ENCODE measurements at places on chromosomes 2 and 18.

- no peak for DNase-seq
Observed at GRCh38 chr18:676069-676468, 18.6 kb downstream of the TYMS start.

- DNase-seq: no peak
Observed at GRCh38 chr18:68779169-68779568, 18.7 kb upstream of the CCDC102B start.

DNA sequence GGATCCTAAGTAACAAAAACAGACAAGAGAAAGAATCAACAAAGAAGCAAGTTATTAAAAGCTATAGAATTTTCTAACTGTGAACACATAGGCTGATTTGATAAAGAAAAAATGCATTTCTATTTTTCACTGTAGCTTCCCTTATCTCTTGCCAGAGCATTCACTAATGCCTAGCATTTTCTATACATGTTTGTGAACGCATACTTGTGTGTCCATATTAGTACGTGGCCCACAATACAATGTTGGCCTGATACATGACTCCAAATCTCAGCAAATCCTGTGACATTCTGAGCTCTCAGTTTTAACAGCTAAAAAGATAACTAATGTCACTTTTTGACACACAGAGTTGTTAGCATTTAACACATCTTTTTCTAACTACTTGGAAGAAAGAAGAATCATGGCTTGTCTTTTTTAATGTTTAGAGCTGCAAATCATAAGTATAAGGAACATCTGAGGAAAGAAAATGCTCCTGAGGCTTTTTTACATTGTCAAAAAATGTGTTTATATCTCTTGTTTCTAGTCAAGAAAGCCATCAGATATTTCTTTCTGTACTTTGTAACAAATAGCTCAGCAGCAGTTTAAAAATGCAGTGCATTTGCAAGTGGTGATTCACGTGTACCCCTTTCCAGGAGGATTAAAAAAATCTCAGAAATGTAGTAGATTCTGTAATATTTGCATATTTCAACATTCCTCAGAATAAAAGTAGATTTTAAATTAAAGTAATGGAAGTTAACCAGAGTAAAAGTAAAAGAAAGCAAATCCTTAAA lies 1646.8 kb upstream of the TMEFF2 start:
- no peak for DNase-seq

DNA sequence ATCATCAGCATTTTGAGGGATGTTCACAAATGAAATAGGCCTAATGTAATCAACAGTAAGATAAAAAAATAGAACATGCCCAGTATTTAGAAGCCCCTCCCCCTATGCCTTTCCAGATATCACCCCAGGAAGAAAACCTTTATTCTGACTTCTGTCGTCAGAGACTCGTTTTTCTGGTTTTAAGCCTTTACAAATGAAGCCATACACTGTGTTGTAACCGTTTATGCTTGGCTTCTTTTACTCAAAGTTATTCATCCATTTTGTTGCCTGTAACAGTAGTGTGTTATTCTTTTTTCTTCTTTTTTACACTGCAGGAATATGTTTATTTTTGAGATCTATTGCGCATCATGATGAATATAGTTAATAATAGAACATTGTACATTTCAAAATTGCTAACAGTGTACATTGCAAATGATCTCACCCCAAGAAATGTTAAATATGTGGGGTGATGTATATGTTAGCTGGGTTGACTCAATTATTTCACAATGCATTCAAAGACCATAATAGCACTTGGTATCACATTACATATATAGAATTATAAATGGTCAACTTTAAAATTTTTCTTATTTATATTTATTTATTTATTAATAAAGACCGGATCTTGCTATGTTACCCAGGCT lies 28.1 kb upstream of the PNPT1 start:
- DNase-seq: no peak

DNA sequence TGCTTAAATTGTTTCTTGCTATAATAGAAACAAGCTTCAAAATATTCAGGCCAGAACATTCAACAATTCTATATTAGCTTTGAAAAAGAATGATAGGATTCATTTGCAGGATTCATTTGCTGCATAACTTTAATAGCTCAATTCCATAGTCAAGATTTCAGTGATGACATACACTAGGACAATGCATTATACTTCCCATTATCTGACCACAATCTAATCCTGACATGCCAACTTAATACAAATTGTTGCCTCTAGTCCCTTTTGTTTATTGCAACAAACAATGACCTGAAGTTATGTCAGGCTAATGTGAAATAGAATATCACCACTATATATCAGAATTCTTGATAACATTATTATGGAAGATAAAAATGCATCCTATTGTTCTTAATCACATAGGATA lies 169.4 kb downstream of the DNAH7 start:
- no peak for DNase-seq

- no peak for DNase-seq
Observed at GRCh38 chr18:56468396-56468795, 170.0 kb downstream of the TXNL1 start.

GRCh38 chr2:25617948-25618646 lies 55.3 kb downstream of the DTNB start:
- DNase-seq: no peak

- no peak for DNase-seq
Observed at GRCh38 chr2:70300771-70301343, 1.0 kb downstream of the FAM136A start.

- DNase-seq: no peak
Observed at GRCh38 chr2:151410485-151410834, 758 bp downstream of the RIF1 start.

DNA sequence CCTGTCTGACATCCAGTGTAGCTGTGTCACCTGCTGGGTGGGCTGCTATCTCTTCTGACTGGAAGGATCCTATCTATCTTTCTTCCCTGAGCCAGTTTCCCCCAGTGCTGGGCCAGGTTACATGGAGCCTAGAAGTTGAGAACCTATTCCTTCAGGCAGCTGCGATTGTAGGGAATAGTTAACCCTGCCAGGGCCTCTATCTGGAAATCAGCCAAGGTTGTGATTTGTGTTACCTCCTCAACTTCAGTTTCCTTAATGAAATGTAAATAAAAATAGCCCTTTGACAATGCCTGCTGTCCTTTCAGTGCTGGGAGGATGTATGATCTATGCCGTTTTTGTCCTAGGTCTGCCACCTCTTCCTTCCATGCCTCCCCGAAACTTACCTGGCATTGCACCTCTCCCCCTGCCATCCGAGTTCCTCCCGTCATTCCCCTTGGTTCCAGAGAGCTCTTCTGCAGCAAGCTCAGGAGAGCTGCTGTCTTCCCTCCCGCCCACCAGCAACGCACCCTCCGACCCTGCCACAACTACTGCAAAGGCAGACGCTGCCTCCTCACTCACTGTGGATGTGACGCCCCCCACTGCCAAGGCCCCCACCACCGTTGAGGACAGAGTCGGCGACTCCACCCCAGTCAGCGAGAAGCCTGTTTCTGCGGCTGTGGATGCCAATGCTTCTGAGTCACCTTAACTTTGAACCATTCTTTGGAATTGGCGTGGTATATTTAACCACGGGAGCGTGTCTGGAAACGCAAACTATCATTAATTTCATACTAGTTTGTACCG lies 36.6 kb downstream of the GORASP2 start:
- DNase-seq: no peak

DNA sequence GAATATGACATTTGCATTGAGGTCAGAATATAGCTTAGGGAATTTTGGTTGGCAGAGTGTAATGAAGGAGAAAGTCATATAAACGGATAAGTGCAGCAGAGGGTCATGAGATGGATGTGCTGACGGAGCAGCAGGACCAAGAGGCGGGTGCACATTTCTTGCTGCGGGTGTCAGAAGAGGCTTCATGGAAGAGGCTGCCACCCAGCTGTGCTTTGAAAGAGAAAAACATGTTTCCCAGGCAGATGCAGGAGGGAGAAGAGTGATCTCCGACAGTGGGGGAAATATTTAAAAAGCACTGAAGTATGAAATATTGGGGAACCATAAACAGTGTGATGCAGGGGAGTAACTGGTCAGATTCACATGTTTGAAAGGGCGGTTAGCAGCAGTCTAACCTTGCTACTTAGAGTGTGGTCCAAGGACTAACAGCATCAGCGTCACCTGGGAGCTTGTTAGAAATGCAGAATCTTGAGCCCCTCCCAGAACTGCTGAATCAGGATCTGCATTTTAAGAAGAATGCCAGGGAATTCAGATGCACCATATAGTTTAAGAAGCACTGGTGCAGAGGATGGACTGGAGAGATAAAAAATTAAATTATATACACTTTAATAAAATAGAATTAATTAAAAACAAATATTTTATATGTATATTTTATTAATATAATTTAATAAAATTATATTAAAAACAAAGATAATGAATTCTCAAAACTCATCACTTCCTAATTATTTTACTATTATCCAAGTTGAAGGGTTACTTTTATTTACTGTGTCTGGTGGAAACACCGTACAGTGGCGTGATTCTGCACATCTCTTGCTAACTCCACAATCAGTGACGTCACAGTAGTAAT lies 36.1 kb upstream of the SCYGR1 start:
- DNase-seq: no peak

DNA sequence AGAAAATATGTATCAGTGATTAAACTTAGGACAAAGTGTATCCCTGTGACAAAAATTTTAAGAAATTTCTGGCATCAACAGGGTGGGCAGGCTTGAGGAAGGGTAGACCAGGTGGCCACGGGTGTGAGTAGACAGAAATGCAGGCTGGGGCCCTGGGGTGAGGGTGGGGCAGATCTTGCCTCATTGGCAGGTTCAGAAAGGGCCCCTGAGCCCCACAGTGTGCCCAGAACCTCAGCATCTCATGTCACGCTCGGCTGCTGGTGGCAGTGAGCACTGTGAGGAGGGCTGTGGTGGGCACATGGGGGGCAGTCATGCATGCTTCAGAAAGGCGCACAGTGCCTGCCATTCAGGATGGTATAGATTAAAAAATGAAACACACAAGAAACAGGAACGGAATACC lies 7.6 kb upstream of the ASB18 start:
- DNase-seq: no peak

DNA sequence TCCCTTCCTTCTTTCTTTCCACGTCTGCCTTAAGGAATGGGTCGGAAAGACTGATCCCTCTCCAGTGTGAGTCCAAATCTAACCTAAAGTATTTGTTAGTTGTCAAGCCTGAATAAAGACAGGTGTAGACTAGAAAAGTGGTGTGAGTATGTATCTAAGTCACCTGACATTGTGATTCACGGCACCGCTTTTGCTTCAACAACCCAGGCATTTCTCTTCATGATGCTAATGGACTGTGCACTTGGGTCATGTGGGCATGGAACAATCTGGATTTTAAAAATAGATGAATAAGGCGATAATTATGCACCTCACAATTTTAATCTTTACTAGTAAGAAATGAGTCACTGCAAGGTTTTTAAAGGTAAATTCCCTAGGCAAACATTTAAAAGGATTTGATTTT lies 107.5 kb downstream of the LIPG start:
- no peak for DNase-seq

DNA sequence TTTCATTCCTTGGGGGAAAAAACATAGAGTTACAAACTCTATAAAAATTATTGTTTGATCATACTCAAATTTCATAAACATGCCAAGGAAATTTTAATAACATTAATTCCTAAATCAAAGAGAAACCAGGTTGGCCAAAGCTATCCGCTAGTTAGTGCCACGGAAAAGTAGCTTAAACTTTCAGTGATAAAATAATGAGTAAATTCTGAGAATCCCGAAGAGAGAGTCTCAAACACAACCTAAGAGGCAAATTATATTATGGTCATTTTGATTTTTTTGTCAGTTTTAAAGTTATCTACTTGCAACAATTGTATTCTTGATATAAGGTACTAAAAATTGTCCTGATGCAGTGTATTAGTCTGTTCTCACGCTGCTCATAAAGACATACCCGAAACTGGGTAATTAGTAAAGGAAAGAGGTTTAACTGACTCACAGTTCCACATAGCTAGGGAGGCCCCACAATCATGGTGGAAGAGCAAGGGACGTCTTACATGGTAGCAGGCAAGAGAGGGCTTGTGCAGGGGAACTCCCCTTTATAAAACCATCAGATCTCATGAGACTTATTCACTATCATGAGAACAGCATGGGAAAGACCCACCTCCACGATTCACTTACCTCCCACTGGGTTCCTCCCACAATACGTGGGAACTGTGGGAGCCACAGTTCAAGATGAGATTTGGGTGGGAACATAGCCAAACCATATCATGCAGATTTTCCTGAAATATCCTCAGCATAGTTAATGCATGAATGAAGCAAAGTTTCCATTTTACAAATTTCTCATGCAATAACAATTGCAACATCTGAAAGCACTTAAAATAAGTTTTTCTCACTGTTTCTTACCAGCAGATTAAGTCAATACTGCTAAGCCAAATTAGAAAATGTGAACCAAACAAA lies 205.9 kb upstream of the STK17B start:
- DNase-seq: no peak

GRCh38 chr2:48278590-48278989 lies 251.4 kb upstream of the STON1 start:
- DNase-seq: no peak

GRCh38 chr2:181697126-181697525 lies 16.8 kb upstream of the NEUROD1 start:
- DNase-seq: no peak

DNA sequence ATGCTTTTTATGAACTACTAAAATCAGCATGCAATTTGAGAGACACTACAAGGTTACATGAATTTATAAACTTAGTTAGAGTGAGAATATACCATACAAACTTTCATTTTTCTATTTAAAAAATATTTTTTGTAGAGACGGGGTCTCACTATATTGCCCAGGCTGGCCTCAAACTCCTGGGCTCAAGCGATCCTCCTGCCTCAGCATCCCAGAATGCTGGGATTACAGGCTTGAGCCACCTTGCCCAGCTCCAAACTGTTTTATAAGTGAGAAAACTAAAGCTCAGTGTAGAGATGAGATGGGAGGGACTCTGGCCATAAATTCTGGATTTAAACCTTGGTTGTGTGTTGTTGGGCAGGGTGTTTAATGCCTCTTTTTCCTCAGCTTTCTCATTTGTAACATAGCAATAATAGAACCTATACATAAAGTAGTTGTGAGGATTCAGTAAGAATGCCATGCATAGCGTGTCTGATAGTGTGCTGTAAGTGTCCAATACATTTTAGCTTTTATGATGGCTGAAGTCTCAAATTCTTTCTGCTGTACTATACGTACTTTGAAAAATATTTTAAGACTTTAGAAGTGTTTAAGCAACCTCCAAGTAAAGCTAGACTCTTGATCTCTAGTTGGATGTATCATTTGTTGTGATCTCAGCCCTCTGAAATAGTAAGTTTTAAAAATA lies 9.7 kb downstream of the CAB39 start:
- no peak for DNase-seq

- no peak for DNase-seq
Observed at GRCh38 chr18:7696780-7697179, 129.7 kb downstream of the PTPRM start.

GRCh38 chr2:240703417-240704341 lies 12.0 kb downstream of the AQP12A start:
- DNase-seq: no peak

DNA sequence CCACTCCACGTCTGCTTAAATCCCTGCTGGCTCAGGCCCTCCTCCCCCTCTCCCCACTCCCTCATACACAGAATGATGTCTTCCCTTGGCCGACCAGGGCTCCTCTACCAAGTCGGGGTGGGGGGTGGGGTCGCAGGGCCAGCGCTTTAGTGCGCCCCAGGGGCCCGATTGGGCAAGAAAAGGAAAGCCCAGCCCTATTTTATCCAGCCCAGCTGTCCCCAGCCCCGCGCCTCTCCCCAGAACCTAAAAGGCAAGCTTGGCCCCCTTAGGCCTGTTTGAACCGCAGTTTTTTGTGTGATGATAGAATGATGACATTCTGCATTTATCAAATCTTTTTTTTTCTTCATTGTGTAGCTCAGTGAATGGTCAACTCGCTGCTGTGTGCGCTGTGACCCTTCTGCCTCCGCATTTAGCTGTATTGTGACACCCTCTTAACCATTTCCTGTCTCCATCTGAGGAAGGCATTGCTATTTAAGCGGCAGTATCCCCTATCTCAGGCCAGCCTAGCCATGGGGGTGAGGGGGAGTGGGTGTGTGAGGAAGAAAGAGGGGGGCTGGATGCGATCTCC lies 231.4 kb downstream of the HAUS1 start:
- no peak for DNase-seq

Data from cortex of kidney (tissue), 1 donor.